Mesothelial cell of epicardium (in vitro differentiated cells): ENCODE measurements at places on chromosomes 2 and 18. TPM values are rescaled to one million over a fixed set of nuclear protein-coding genes. Genes with fewer than 3 reads are reported as not detected.

The DYSF gene
- 0.96 to 2.1 TPM (median 1.4 TPM) in 3 replicates for total RNA-seq

DNA sequence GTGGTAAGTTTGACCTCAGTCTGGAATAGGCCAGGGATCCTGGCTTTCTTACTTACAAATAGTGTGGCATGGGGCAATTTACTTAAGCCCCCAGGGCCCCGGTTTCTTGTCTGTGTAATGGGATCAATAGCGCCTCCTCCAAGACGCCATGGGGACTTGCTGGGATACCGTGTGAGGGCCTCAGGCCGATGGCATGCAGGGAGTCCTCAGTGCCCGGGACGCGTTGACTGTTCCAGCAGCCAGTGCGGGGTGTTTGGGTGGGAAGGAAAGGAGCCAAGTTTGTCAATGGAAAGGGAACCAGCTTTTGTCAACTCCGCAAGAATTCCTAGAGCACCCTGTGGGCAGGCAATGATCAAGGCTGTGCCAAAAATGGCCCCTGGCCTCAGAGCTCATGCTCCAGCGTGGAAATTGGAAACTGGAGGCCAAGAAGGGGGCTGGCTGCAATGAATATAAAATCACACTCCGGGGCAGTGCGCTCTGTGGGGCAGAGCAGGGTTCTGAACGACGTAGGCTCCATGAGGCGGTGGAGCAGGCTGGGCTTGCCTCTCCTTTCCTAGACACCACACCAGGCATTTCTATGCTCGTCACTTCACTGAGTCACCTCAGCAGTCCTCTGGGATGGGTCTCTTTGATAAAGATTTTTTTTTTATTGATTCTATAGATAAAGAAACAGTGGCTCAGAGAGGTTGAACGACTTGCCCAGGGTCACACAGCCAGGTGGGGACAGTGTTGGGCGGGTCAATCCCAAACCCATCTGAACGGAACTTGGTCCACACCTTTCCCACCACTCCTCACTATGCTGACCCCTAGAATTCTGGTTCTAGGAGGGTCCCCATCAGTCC lies 56.7 kb upstream of the ASAP2 start:
- no peak for DNase-seq

The RBM44 gene
- 0.60 to 0.72 TPM (median 0.69 TPM) in 3 replicates for total RNA-seq

DNA sequence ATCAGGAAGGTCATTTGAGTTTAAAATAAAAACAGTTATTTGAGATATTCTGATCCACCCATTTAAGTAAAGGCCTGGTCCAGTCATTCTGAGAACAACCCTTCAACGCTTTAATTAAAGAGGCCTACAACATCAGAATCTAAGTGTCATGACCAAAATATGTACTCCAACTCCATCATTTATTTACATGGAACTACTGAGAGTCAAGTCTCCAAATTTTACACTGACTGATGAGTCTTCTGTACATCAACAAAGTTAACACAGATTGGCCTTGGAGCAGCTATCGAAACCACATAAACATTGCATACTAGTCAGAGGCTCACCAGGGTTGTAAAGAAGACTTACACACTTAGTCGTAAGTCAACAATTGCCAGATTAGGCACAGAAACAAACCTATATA lies 37.1 kb downstream of the PIEZO2 start:
- no peak for DNase-seq

The KLHL29 gene
- total RNA-seq: 27.4 to 30.2 TPM (median 28.3 TPM) in 3 replicates

DNA sequence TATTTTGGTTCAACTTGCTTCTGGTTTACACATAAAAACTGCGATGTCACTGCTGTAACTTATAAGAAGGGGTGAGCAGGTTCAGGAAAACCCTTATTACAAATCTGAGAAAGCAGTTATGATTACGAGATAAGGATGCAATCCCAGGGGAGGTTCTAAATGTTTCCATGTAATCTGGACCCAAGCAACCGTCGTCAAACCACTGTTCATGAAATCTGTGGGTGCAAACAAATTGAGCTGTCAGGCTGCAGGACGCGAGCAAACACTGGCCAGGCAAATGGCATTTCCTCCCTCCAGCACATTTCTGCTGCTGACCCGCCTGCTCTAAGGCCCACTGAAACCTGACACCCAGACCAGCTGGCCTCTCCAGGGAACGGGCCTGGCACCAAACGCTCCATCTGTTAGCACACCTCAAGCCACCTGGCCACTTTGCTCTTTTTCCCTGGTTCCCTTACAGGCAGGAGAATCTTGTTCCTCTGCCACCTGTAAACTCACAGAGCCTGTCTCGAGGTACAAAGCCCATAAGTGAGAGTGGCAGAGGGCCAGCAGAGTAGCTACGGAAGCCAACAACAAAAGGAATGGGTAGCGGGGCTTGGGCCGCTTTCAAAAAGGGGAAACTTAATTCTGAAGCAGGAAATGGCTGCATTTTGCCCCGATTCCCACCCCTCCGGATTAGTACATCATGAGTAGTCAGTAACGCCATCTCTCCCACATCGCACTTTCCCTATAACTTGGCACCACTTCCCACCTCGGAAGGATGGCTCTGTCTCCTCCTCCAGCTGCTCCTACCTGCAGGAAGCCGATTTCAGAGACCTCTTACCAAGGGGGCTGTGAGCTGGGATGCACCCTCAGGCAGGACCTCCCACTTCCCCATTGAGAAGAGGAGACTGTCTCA lies 26.5 kb downstream of the CRACDL start:
- no peak for DNase-seq
